ENCODE measurements at places on chromosomes 16 and 17.
A peak's percentile ranks its signal among the peaks of the same experiment; 100 is the strongest.

DNA sequence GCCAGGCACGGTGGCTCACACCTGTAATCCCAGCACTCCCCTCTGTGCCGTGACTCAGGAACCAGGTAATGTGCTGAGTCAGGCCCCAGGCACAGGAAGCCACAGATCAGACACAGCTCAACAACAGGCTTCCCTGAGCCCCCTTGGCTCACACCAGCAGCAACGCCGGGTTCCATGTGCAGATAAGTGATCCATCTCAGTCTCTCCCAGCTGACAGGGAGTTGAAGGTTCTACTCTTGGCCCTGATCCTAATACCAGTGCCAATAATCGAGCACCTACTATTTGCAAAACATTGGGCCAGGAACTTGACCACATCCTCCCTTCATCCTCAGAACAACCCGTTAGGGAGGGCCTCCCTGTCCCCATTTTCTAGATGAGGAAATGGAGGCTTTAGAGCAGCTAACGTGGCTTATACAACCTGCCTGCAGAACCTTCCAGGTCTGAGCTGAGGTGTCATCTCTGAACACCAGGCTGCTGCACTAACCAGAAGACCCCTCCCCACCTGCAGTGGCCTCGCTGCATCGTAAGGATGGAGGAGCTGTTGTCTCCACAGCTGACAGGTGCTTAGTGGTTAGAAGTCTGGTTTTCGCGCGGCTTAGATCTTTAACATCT lies 64.8 kb upstream of the AMZ2 start:
- no peak for DNase-seq

GRCh38 chr16:56262148-56262547 lies 70.9 kb downstream of the GNAO1 start:
- peak; percentile 42 for DNase-seq

DNA sequence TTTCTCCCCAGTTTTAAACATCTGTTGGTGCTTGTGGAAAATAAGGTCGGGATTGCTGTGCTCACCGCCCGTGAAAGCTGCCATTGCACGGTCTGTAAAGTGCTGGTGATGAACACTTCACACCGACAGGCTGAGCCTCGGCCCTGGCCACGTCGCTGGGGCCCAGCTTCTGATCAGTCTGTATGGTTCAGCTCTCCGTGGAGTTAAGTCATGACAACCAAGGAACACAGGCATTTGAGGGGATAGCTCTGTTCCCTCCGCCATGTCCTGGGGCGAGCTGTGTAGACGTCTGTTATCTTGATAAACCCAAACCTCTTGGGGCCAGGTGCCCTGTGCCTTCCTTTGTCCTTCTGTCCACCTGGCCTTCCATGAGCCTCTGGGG lies 110.6 kb downstream of the METRNL start:
- no peak for DNase-seq

DNA sequence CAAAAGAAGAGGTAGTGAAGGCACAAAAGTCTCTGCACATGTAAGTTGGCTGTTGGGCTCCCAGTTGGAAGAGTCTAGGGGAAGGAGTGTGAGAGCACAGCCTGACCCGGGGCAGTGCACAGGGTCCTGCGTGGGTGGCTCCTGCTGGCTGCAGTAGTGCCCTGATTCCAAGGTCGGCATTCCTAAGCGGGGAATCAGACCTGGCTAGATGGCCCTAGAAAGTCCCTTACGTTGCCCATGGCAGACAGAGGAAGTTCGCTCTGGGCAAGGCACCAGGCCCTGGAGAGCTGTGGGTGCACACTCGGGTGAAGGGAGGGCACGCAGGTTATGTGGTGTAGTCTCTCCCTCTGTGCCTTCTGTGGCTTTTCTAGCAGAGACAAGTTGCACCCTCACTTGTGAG lies 22.8 kb upstream of the SLC5A11 start:
- DNase-seq, result no peak

DNA sequence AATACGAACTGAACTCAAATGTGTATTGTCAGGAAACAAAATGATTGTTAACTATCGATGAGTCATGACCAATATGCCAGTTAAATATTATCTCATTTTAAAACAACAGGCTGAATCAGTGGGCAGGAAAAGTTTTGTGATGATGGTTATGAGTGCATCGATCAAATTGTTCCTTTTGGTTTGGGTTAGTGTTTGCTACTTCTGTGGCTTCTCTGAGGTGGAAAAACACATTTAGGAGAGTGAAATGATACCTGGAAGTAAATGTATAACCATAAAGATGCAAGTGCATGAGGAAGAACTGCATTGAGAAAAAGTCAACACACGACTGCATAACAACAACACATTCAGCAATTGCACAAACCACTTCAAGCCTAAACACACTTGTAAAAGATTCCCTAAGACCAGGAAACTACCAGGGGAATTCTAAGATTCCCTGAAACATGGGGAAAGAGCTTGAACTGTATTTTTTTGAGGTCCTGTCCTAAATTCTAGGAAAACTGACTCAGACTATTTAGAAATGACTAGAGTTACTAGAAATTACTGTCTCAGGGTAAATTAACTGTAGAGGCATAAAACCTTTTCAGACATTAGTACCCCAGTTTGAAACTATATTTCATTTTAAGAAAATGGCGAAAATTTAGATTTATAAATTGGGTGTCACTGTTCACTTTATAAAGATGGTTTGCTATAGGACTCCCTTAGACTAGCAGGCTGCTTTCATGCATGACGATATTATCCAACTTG lies 44.8 kb downstream of the CDYL2 start:
- DNase-seq, result no peak

DNA sequence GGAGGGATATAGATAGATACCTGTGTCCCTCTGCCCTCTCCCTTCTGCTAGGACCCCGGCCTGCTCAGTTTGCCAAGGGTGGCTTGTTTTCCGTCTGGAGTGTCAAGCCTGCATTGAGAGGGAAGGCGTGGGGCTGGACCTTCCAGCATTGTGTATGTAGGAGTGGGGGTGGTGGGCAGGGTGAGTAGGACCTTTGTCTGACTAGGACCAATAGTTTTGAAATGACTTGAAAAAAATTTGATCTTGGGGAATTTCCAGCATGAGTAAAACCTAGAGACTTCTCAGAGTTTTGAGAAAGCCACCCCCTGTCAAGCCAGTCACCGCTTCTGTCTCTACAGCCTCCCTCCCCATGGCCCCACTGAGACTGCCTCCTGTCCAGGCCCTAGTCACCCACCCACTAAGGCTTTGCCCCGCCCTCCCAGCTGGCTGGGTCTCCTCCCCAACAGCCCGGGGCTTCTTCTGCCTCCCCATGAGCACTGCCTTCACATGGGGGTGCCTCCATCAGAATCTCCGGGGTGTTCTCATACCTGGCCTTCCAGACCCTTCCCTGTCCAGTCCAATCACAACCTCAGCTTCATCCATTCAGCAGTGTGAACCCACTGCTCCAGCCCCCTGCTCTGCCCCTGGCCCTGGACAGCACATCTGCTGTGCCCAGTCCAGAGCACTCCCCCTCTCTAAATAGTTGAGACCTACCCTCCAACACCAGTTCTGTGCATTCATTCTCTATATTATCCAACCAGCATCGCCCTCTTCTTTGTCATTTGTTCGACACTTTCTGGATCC lies 207.0 kb downstream of the MSI2 start:
- peak; percentile 43 for DNase-seq

- DNase-seq, result peak; percentile 13
Observed at GRCh38 chr17:7650509-7651096, at the start of gene ATP1B2. ATP1B2 (plus strand) TSS chr17:7650926; CDS start chr17:7651519, 593 bp downstream.

DNA sequence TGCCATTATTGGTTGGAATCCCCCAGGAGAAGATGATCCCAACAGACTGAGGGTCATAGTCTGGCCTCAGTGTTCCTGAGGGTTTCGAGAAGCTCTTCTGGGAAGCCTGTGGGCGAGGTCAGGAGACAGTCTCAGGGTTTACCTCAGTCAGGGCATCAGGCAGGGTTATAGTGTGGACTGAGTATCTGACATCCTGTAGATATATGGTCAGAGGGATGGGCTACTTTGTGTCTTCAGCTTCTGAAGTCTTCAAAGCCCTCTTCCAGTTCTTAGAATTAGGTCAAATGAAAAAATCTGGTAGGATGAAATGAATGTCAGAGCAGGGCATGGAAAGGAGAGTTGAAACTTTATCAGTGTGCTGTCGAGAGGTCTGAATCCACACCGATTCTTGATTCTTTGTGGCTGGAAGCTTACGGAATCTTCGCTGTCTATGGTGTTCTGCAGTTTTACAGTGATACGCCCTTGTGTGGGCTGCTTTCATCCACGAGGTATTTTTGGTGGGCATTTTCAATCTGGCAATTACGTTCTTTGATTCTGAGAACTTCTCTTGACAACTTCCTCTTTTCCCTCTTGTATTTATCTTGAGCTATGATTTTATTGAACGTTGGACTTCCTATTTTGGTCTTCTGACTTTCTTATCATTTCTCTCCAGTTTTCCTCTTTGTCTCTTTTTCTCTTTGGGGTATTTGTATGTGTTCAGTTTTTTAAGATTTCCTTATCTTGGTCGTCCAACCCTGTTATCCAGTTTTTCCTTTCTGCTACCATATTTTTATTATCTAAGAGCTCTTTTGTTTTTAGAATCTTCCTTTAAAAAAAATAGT lies 30.4 kb downstream of the BPTF start:
- DNase-seq, result peak; percentile 65

DNA sequence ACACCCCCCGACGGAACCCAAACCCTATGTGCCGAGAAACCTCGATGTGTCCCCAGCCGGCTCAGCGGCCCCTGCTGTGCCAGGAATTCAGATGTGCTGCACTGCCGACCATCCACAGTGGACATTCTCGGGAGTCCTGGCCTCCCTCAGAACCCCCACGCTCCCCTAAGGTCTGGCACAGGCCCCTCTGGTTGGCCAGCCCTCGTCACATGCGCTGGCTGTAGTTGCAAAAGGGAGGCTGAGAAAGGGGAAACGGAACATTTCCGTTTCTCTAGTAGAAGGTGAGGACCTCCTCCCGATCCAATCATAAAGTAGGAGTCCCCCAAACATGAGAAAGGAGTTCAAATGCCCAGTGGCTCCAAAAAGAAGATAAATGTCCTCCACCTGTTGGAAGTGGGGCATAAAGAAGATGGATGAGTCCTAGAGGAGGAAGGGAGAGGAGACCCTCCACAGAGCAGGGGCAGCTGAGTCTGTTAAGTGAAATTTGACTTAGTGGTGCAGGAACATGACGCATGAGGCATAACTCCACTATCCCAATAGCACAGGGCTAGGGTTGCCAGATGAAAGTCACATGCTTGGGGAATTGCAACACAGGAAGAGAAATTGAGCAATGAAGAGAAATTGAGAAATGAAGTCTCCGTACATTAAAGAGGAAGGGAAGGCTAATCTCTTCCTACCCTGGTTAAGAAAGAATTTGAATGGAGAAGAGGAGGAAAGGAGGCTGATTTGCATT lies 49.3 kb upstream of the WSB1 start:
- peak; percentile 75 for DNase-seq

DNA sequence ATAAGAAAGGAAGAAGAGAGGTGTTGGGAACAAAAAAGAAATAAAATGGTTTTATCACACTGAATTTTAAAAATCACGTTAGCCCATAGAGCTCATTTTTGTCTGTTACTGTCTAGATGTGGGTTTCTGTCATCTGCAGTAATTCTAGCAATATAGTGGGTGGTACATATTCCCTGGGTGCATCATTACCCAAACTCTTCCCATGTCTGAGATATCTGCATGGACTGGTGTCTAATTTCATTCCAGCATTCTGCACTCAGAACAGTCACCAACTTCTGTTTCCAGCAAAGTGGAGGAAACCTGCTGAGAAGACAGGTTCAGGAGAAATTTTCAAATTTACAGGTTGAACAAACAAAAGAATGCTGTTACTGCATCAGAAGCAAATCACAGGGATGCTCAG lies 263.8 kb downstream of the CDH11 start:
- DNase-seq, result no peak

GRCh38 chr17:12769981-12770380 lies 19.3 kb upstream of the ARHGAP44 start:
- no peak for DNase-seq

DNA sequence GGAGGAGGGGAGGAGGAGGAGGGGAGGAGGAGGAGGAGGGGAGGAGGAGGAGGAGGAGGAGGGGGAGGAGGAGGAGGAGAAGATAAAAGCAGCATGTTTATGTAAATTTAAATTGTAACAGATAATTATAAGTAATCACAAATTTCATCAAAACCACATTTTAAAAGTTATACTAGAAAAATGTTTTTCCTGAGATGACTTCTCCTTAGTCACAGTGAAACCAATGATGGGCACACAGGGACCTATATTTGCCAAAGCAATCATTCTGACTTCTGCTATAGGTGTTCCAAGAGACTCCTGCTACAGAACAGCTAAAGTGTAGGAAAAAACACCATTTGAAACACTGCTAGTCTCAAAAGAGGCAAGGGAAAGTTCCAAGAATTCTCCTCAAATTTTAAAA lies 66.4 kb downstream of the CEP95 start:
- no peak for DNase-seq

DNA sequence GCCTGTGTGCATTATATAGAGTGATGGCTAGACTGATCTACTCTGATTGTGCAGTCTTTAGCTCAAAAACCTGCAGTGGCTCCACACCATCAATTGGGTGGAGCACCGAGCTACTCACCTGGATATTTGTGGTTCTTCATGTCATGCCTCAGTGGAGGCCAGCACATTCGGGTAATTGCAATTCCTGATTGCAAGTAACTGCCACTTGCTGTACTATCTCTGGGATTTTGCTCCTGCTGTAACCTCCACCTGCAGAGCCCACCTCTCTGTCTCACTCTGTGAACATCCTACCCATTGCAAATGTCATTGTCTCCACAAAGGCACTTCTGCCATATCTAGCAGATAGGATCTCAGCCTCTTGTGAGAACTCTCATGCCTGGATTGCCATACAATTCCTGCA lies 1.7 kb upstream of the CCL1 start:
- no peak for DNase-seq

DNA sequence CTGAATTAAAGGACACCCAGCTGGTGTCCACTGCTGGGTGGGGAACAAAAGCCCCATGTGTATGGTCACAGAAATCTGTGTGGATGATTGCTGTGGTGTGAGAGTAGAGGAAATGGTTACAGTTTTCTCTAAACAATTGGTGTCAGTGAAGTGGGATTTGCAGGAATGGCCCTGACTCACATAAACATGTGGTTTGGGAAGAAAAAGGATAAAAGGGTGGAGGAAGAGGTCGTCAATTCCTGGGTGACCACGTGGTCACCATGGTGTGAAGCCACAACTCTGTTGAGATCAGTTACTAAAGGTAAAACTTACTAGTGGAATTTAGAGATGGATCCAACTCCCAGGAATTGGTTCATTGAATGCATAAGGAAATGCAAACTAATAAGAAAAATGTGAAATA lies 3.6 kb upstream of the TUBG2 start:
- no peak for DNase-seq

Data from bone marrow (tissue), 2 donors.